RWPE2 (cell line): ENCODE measurements at places on chromosomes 4 and X.

GRCh38 chr4:26899991-26900390, 39.4 kb downstream of the STIM2 start:
- DNase-seq: no peak

GRCh38 chrX:110346681-110347080, 12.0 kb upstream of the RTL9 start:
- no peak for DNase-seq

DNA sequence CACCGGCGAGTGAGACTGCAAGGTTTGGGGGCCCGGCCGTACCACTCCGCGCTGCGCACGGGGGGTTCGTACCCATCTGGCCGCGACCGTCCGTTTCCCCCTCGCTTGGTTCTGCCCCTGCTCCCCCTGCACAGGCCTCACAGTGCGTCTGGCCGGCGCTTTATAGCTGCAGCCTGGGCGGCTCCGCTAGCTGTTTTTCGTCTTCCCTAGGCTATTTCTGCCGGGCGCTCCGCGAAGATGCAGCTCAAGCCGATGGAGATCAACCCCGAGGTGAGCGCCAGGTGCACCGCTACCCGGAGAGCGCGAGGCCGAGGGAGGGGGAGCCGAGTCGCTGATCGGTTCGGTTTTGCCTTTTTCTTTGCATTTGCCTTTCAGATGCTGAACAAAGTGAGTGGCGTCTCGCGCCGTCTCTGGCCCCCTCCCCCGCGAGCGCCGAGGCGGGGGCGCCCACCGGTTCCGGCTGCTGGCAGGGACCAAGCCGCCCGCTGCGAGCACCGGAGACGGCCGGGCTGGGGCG, at the start of gene UCHL1:
TSS of gene UCHL1 (plus strand) at position 189 of the 517 bp plus-strand sequence. CDS start at position 238, 49 bp downstream.
- no peak for DNase-seq

GRCh38 chrX:152817078-152817764, 13.3 kb downstream of the CETN2 start:
- DNase-seq: no peak

DNA sequence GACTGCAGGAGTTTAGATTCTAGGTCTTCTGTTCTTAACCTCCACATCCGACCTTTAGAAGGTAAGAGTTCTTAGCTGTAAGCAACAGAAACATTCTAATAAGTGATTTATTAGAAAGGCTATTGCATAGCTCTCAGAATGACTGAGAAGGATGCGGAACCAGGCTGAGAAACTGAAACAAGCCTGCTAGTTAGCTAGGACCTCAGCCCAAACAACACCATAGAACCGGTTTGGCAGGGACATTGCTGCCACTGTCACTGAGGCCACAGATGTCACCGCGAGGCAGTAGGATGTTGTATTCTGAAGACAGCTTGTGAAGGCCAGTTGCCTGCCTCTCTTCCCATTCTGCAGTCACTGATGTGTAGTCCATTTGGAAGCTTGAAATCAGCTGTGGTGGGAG, 160.0 kb upstream of the ARX start:
- DNase-seq: no peak

- no peak for DNase-seq
Measured at GRCh38 chr4:38889143-38889542, 21.5 kb downstream of the FAM114A1 start.

- DNase-seq: no peak
Measured at GRCh38 chr4:153204247-153204671, at the start of gene TRIM2. Gene TRIM2 (plus strand): TSS chr4:153204443. CDS start chr4:153204531, 88 bp downstream.

- no peak for DNase-seq
Measured at GRCh38 chrX:122218666-122219065, 965.4 kb upstream of the GRIA3 start.

DNA sequence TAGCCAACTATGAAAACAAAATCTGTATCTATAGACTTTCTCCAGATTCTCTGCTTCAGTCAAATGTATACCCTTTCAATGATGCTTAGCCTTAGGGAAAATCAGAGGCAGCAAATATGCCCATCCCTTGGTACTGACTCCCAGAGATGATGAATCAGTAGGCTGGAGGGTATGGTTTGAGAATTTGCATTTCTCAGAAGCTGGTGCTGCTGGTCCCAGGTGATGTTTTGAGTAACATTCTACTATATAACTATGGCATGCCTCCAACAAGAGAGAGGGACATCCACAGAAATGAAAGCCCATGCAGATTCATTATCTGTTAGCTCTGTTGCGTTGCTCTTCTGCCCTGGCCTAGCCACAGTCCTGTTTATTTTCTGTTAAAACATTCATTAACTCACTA, 13.6 kb downstream of the TNIP3 start:
- DNase-seq: no peak

- DNase-seq: no peak
Measured at GRCh38 chr4:169338241-169338640, 67.5 kb upstream of the SH3RF1 start.

DNA sequence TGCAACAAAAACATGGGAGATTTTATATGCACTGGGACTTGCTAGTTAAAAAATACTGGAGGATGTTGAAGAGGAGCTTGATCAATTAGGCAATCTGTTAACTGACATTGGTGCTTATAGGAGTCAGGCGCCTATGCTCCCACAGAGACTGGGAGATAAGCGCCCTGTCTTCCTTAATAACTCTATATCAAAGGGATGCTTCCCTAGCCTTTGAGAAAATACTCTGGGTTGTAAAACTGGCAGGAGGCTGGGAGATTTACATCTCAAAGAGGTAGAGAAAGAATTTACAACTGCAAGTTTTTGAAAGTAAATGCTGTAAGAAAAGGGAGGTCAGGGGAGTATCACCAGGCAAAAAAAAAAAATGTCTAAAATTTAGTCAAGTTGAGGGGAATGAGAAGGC, 325.4 kb downstream of the PCDH10 start:
- DNase-seq: no peak

DNA sequence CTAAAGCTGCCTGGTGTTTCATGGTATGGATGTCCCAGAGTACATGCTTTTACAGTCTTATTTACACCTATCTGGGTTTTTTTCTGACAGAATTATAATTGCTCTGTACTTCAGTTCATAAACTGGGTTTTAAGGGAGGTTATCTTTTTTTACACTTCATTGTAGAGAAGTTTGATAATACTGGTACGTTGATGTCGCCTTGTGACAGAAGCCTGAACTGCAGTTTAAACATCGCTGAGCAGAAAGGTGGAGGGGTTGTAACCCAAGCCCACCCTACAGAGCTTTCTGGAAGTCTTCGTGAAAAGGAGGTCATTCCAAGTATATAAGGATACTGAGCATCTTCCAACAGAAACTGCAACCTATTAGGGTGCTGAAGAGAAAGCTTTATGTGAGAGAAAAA, 46.4 kb downstream of the BEX1 start:
- no peak for DNase-seq

DNA sequence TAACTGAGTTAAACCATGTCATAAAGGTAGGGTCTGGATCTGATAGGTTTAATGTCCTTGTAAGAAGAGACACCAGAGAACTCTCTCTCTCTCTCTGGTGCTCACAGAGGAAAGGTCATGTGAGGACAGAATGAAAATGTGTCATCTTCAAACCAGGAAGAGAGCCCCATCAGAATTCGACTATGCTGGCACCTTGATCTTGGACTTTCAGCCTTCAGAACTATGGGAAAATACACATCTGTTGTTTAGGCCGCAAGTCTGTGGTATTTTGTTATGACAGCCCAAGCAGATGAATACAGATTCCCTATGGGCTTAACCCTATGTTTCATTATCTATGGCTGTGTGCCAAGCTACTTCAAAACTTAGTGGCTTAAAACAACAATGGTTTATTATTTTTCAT, 105.5 kb upstream of the DDIT4L start:
- DNase-seq: no peak

GRCh38 chrX:24169211-24169610, 19.7 kb downstream of the ZFX start:
- no peak for DNase-seq

- DNase-seq: peak; percentile 41
Measured at GRCh38 chr4:8334786-8335460, 65.4 kb downstream of the HTRA3 start.

GRCh38 chrX:70488856-70489255, 44.2 kb downstream of the DLG3 start:
- no peak for DNase-seq

- peak; percentile 92 for DNase-seq
Measured at GRCh38 chr4:48944252-48944651, 37.7 kb upstream of the OCIAD2 start.

DNA sequence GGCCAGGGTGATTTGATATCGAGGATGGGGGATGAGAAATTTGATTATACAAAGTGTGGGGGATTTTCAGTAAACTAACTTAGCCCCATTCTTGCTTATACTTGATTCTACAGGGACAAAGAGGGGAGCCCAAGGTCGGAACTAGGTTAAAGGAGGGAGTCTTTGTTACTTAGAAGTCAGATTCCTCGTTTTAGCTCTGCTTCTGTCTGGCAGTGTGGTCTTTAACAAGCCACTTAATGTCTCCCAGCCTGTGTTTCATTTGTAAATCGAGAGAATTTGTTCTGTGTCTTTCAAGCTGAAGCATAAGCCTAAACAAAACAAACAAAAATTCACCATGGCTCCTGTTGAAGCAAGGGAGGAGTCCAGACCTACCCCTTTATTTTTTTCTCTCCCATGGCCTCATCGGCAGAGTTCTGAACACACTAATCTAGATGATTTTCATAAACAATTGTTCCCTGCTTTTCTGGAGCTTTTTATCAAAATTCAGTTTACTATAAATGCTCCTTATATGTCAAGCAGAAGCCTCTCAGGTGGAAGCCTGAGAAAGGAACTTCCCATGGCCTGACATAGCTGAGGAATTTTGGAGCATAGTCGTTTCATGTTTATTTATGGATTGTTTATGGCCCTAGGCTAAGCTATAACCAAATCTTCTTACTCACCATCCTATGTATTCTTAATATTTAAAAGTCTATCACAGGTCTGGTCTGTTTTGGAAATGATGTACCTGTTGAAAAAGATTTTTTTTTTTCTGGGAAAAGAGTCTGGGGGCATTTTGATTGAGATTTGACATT, 62.6 kb upstream of the SYTL5 start:
- no peak for DNase-seq

DNA sequence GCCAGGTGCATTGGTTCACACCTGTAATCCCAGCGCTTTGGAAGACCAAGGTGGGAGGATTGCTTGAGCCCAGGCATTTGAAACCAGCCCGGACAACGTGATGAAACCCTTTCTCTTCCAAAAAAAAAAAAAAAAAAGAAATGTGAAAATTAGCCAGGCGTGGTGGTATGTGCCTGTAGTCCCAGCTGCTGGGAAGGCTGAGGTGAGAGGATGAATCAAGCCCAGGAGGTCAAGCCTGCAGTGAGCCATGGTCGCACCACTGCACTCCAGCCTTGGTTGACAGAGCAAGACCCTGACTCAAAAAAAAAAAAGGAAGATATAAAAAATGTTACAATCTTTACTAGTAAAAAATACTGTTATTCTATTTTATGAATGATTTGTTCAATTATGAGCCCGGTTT, 5.9 kb downstream of the FAM199X start:
- DNase-seq: no peak

DNA sequence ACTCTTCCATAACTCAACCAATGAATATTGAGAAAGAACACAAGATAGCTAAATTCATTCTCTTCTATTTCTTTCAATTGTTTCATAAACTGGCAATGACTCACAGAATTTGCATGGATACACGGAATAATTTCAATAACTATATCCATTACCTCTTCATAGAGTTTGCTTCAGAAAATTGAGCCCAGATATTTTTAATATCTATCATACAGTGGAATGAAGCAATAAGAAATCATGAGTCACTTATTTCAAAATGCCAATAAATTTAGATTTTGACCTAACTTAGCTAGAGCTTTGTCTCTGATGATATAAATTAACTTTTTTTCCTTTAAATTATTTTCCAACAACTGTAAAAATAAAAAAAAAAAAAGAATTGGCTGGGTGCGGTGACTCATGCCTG, 22.2 kb upstream of the MANBA start:
- DNase-seq: no peak

DNA sequence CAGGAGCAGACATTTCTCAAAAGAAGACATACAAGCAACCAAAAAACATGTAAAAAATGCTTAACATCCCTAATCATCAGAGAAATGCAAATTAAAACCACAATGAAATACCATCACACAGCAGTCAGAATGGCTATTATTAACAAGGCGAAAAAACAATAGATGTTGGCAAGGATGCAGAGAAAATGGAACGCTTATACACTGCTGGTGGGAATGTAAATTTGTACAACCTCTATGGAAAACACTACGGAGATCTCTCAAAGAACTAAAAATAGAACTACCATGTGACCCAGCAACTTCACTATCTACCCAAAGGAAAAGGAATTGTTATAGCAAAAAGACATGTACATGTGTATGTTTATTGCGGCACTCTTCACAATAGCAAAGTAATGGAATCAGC, 71.5 kb downstream of the PPP4R3C start:
- no peak for DNase-seq

GRCh38 chrX:1368385-1368698, 23.6 kb downstream of the SLC25A6 start:
- DNase-seq: no peak

DNA sequence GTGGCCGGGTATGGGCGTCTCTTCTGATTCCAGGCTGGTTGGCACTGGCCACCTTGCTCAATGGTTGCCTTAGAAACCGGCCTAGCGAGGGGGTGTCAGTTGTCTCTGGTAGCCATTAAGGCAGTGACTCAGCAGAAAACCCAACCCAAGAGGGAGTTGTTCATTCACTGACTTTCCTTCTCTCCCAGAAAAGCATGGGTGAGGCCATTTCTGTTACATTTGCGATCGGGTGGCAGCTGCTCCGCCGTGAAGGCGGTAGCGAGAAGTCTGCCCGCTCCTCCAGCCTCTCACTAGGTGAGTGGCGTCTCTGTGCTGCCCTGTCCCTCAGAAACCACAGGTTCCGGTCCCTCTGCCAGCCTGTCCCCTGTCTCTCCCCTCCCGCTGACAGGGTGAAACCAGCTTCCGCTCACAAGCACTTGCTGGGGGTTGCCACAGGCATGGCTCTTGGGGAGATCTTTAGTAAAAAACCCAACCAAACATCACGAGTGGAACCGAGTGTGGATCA, 17.4 kb downstream of the IRAK1 start:
- no peak for DNase-seq

DNA sequence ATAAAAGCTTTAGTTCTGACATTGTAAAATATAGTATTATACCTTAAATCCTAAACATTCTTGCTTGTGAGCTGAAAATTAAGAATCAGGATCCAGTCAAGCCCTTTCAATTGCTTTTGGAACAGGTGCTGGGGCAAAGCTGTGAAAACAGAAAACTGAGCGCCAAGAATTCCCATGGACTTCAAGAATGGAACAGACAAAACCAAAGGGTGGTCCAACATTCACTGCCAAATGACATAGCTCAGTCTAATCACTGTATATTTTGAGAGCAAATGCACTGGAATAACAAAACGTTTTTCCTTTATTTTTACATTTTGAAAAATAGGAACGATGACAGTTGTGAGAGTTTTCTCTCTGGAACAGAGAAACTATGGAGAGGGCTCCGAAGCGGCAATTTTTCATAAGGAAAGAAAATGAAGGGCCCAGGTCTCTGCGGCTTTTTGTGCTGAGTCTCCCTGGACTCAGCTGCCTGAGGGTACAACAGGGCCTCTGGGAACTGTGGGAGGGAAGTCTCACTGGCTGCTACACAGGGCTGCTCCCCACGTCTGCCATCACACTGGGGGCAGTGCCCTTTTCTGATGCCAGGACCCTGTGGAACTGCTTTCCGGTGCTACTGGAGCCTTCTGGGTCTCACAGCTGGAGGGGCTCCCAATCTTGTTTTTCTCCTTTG, 56.0 kb upstream of the BMPR1B start:
- no peak for DNase-seq
